ENCODE measurements at places on chromosomes 12 and 14.

DNA sequence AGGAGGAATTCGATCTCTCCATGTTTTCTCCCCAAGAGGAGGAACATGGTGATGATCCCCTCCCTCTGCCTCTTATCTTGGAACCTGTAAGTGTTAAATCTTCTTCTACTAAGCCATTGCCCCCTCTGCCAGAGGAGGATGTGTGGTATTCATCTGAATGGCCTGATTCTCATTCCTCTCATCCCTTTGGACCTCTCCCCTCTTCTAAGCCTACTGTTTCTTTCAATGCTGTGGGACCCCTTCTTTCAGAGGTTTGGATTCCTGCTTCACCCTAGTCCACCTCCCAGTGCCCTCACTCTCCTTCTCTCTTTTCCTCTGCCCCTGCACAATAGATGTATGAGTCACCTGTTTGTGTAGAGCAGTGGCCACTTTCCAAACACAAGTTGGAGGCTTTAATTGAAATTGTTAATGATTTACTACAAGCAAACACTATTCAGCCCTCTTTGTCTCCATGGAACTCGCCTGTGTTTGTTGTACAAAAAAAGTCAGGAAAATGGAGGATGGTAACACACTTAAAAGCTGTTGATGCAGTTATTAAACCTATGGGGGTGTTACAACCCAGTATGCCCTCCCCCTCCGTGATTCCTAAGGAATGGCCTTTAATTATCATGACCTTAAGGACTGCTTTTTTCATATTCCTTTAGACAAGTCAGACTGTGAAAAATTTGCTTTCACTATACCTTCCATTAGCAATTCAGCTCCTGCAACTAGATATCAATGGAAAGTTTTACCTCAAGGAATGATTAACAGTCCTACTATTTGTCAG lies 192.1 kb upstream of the ALG10B start:
- DNase-seq = no peak

DNA sequence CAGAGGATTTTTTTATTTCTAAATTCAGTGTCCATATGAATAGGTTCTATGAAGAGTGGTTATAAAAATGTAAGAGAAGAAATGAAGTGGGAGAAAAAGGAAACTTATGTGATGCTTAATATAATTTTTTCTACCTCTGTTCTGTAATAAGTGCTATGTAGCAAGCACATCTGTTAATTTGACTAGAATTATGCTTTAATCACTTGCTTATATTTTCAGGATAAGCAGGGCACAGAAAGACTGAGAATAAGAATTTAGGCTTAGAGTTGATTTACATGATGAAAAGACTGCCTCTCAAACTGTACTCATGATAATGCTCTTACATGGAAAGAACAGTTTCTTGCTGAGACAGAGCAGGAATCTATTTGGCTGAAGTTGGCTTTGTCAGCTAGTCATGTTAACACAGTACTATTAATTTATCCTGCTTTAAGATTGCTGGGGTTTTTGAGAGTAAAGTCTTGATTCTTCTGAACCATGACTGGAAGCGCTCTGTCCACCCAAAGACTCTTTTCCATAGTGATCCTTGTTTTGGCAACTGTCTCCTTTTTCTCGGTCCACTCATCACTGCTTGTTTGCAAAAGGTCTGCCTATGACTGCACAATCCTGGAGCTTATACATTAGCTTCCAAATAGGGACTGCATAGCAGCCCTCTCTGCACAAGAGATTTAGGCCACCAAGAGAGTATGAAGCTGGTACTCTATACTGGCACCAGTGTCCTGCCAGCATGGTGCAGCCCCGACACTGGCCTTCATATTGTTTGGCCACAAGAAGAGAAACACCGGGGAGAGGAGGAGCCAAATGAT lies 98.8 kb downstream of the AKAP6 start:
- DNase-seq = peak; percentile 2

- DNase-seq = peak; percentile 79
These were observed 756 bp downstream of the LGR5 start for GRCh38 chr12:71440345-71440762.

DNA sequence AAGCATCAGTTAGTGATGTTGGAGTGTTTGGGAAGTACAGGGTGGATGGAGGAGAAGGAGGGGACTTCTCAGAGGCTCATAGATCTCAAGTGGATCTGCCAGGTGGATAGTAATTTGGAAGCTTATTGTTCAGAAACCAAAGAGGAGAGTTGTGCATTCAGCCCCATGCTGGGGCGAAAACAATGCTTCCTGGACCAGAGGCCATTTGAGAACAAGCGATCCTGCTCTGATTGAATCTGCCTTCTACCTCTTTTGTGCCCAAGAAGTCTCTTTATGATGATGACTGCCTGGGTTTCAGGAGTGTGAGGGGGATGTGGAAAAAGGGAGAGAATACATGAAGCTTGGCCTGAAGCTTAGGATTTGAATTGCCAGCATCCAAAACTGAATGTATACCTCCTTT lies 110.8 kb upstream of the SRRM4 start:
- no peak for DNase-seq

DNA sequence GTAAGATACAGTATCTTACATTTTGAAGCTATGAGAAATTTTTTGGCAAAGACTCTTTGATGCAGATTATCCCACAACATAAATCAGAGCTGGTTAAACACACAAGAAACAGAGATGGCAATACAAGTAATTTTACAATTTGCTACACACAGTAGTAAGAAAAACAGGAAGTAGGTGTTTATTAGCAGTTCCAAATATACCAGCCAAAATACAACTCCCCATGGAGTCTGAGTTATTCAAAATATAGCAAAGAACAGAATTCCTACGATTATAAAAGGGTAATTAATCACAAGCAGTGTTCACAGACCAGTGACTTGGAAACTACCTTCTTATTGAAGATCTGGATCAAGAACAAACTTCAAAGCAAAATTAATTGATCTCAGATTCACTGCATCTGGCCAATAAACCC lies 83.9 kb downstream of the BMP4 start:
- no peak for DNase-seq

DNA sequence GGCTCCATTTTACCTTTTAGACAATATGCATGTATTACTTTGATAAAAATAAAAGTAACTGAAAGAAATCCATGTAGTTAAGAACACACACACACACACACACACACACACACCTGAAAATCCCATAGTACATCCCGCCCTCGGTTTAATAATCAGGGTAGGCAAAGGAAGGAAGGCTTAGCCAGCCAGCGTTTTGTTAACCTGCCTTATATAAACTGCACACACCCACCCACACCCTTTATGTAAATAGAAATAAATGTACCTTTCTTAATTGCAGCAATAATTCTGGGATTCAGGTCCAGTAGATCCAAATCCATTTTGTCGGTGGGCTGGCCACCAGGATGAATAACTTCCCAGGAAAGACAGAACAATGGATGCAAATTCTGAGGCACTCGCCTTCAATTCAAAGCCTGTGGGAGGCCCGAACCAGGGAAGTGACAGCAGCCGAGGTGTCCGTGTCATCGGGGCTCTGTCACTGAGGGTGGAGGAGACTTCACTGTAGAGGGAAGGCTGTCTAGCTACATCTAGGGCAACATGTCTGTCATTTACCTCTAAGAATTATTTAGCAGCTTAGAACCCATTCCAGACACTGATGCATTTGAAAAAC lies 4.4 kb downstream of the XRCC3 start:
- DNase-seq = no peak

- DNase-seq = peak; percentile 46
These were observed 985.7 kb upstream of the FBXO33 start for GRCh38 chr14:40417777-40418401.

- DNase-seq = no peak
These were observed 507 bp upstream of the KRT73 start for GRCh38 chr12:52618866-52619265.

DNA sequence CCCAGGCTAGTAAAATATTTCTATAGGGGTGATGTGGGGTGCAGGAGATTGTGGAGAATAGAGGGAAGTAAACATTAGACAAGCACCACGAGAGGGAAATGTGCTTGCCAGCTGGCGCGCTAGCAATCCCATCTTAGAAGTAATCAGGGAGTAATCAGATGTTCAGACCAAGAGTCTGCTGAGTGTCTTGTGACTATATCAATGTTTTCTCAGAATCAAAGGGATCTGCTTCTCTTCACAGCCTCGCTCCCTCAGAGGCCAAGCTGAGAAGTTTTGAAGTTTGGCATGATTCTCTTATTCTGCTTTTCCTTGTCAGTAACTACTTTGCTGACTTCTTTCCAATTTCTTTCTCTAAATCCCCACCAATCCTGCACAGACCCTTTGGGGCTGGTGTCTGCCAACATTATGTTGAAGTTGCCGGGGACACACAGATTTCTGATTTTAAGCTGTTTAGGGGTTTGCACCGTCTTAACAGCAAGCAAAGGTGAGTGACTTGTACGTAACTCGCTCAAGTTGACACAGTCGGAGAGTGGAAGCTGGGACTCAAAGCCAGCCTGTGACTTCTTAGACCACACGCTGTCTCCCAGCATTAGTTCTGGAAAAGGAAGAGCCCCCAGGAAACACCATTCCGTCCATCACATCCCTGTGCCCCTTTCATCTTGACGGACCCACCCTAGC lies 22.0 kb upstream of the TSPAN9 start:
- no peak for DNase-seq

DNA sequence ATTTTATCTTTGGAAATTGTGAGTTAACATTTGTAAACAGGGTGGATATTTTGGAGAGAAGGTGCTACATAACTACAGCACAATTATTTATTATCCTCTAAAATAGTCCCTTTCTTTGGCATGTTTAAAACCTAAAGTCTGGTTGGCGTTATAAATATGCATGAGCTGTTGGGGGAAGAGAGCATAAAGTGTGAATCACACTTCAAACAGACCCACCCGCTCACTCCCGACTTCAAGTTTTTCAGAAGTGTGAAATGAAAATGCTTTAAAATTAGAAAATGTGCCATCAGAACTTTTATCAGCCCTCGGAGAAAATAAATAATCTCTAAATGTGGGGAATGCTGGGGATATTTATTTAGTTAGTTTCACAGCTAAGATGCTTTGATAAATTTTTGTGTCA lies 1006.9 kb downstream of the NRXN3 start:
- no peak for DNase-seq

GRCh38 chr12:47397664-47398281 lies 308.1 kb downstream of the RPAP3 start:
- DNase-seq = no peak

- peak; percentile 71 for DNase-seq
These were observed 914 bp upstream of the PACS2 start for GRCh38 chr14:105313381-105314286.

DNA sequence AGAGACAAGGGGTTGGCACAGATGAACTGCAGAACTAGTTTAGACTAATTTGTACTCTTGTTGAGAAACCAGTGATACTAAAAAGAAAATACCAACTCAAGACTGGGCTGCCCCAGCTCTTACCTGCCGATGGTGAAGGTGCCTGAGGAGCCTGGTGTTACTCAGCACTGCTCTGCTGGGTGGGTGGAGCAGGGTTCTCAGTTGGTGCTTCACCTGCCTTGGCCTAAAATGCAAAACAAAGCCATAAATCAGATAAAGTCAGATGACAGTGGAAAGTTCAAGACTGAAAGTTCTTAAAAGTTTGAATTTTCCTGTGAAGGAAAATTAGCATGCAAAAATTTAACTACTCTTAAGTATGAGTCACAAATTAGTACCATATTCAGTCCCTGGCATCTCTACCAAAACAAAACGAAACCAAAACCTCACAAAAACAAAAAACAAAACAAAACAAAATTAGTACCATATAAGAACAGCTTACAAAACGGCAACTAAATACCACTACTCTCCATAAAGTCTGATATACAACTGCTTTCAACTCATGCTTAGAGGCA lies 21.9 kb downstream of the YBX3 start:
- no peak for DNase-seq

DNA sequence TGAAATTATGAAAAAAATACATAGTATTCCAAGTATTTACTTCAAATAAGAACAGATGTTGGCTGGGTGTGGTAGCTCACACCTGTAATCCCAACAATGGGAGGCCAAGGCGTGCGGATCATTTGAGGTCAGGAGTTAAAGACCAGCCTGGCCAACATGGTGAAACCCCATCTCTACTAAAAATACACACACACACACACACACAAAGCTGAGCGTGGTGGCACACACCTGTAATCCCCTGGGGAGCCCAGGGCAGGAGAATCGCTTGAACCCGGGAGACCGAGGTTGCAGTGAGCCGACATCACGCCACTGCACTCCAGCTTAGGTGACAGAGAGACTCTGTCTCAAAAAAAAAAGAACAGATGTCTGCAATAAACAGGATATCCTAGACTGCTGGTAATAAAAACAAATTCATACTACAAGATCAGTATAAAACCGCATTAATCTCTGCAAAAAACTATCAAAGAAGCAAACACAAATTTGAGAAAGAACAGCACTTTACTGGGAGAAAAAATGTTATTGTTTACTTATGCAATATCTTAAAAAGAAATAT lies 23.8 kb downstream of the EEA1 start:
- DNase-seq = no peak

DNA sequence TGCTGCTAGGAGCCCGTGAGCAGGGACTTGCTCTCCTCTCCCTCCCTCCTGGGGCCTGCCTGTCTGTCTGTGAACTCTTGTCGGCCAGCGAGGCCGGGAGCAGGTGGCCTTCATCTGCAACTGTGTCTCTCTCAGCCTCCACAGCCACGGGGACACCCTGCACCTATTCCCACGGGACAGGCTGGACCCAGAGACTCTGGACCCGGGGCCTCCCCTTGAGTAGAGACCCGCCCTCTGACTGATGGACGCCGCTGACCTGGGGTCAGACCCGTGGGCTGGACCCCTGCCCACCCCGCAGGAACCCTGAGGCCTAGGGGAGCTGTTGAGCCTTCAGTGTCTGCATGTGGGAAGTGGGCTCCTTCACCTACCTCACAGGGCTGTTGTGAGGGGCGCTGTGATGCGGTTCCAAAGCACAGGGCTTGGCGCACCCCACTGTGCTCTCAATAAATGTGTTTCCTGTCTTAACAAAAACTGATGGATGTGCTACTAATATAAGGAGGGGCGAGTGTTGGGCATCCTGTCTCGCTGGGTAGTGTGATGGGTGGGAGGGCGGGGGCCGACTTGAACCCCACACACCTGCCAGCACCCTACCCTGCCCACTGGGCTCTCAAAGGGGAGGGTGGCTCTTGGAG lies 34.8 kb downstream of the MEG3 start:
- no peak for DNase-seq

DNA sequence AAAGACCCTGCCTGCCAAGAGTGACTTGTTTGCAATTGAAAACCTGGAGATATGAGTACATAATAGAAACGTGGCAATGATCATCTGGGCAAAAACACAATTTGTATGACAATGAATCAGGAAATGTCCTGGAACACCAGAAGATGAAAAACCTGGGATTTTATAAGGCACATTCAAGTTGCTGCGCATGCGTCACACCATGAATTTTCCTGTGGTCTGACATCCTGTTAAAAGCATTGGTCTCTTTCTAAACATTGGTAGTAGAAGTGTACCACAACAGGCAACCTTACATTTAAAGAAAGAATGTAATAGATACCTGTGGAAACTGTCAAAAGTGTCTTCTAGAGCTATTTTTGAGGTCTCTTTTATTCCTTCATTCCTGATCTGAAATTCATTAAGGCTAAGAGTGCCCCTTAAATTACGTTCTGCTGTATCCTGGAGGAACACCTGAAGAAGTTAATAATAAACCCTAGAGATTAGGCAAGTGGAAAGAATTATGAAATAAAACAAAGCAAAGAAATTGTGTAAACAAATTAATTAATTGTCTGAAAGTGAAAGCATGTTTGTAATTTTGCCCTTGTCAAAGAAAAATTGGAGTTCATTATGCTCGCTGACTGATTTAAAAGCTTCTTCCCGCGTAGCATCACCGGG lies 676.5 kb downstream of the DIO2 start:
- DNase-seq = no peak
